ENCODE measurements at places on chromosomes 7 and 10.

DNA sequence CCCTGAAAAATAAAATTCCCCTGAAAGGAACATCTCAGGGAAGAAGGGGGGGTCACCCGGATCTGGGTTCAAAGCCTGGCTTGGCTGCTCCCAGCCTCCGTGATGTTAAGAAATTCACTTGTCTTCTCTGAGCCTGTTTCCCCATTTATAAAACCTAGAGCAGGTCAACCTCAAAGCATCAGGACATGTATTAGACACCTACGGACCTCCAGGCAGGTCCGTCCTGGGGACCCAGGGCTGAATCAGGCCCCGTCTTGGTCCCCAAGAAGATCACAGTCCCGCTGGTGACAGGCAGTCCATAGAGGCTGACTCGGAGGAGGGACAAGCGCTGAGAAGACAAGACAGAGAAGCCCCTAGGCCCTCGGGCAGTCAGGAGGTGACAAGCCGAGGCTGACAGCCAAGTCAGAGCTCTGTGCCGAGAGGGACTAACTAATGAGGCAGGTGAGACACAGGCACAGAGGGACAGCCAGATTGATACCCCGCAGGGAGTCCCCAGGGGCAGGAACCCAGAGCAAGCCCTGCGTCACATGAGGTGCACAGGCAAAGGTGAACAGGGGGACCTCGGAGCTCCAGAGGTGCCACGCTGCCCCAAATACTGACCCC is 2.9 kb downstream of the MYL10 start:
- no peak for DNase-seq

- DNase-seq = no peak
Observed at GRCh38 chr10:109698882-109699664, 224.2 kb downstream of the XPNPEP1 start.

DNA sequence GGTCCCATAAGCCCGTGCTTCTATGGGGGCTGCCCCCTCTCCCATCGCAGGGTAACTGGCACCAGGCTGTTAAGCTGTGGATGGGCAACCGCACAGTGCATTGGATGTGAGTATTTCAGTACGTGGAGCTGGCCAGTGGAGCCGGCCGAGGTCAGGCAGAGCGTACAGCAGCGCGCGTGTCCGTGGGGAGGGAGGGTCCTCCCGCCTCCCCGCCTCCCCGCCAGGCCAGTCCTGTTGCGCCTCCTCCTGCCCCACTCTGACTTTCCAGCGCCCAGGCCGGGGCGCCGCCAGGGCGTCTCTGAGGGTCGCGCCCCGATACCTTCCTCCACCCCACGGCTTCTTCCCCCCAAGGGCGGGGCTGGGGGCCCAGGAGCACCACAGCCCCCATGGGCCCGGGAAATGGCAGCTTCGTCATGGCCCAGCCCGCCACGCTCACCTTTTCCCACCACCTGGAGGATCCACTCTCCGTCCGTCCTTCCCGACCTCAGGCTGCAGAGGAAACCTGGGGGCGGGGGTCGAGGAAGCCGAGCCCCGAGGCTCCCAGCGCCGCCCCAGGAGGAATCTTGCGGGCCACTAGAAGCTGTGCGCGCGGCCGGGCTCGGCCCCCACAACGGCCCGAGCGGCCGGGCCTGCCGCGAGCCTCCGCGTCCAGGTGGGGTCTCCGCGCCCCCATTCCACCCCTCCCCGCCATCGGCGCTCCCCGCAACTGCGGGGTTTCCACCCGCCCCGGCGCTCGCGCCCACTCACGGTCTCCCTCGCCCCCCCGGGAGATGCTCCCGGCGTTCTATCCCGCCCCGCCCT is 831 bp upstream of the PFKP start:
- no peak for DNase-seq

- no peak for DNase-seq
Observed at GRCh38 chr10:21519397-21519933, 6.0 kb downstream of the SKIDA1 start.

- no peak for DNase-seq
Observed at GRCh38 chr10:12661671-12662070, 312.3 kb downstream of the CAMK1D start.

- no peak for DNase-seq
Observed at GRCh38 chr10:97812696-97813095, 36.9 kb upstream of the GOLGA7B start.

- DNase-seq = no peak
Observed at GRCh38 chr10:94069884-94070283, 76.2 kb downstream of the PLCE1 start.

- DNase-seq = peak; percentile 53
Observed at GRCh38 chr10:6068422-6068821, 6.3 kb upstream of the IL2RA start.

Measured in CD4-positive, alpha-beta T cell treated with Interleukin-6 at 100 ng/mL for 8 hours (primary cell).